Fibroblast of skin of back (primary cell): ENCODE measurements at places on chromosomes 7 and 10.

- DNase-seq: no peak
These were observed 26.0 kb downstream of the WDR86 start for GRCh38 chr7:151383638-151384351.

DNA sequence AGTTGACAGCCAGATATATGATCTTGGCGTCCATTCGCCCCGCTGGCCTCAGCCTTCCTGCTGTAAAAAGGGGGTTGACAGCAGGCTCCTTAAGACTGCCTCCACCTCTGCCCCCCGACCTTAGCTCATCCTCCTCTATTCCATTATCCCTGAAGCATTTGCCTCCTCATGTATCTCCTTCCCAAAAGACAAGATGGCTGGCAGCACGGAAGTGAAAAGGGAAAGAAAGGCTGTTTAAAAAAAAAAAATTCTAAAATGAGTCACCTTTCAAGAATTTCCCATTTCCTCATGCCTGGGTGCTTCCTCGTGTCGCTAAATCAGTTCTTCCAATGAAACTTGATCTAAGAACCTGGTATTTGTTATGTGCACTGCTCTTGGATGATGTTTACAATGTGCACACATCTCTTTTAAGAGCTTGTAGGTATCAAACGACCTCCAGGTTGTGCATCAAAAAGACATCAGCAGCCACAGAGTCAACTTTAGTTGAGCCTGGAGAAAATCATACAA is 1.7 kb downstream of the SCRN1 start:
- peak; percentile 87 for DNase-seq

- DNase-seq: no peak
These were observed 48.1 kb upstream of the EXOC6 start for GRCh38 chr10:92800134-92800733.

DNA sequence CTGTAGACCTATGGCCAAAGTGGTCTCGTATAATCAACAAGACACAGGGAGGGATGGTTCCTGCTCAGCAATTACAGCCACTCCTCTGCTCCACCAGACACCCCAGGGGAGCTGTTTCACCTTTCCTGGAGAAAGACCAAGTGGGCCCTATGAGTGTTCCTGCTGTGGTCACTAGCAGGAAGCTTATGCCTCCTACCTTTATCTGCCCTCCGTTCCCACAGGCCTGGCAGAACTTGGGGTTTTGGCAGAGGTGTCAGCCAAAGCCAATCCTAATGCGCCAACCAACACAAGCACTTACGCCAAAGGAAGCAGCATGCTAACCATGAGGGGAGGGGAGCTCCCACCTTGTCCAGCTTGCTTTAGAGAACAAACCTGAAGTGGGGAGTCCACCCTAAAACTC is 31.2 kb downstream of the XPNPEP1 start:
- DNase-seq: no peak

DNA sequence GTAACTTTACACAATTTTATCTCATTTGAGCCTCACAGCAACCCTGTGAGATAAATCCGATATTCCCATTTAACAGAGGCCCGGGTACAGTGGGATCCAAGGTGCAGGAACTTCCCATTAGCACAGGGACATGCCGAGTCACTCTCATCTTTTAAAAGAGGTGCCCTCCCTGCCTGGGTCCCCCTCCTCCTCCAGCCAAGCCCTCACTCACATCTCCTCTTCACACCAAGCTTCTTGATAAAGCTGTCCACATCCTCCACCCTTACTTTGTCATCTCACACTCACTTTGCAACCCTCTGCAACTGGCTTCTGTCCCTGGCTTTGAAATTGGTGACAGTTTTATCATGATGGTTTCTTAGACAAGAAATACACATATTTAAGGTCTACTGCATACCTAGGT is 144.6 kb upstream of the RHEB start:
- DNase-seq: no peak

- DNase-seq: peak; percentile 25
These were observed 24.3 kb downstream of the CSTF2T start for GRCh38 chr10:51675088-51675487.

- no peak for DNase-seq
These were observed 6.2 kb downstream of the ADIRF start for GRCh38 chr10:86974484-86974883.
